ENCODE measurements at places on chromosomes 2 and 18.

DNA sequence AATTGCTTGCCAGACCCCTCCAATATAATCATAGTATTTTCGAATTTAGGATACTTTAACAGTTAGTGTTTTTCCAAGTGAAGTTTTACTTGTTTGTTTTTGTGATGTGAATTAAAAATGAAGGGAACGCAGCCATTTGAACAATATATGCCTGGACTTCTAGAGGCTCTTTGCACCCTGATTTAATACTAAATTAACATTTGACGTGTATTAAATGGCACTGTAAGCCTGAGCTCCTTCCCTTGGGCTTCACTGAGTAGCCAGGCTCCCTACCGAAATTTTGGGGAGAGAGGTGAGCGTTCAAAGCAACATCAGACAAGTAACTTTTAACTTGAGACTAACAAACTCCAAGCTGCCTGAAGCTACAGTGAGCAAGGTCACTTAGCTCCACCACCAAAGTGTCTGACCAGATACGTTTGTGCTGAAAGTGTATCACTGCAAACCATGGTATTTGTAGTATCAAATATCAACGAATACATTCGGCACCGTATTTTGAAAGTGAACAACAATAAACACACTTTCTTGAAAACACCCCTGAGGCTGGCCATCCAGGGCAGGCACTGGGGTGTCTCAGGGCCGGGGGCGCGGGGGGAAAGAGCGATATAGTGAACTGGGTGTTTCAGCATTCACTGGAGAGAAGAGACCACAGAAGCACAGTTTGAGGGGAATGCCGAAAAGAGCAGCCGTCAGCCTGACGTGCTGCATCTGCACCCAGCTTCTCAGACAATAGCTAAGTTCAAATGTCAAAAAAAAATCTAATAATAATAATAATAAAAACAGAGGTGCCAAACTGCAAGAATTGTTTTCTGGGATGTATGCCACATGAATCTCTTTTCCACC lies 7.7 kb upstream of the POU3F3 start:
- no peak for DNase-seq

- DNase-seq = no peak
Measured at GRCh38 chr18:51070545-51070944, 40.5 kb downstream of the SMAD4 start.

DNA sequence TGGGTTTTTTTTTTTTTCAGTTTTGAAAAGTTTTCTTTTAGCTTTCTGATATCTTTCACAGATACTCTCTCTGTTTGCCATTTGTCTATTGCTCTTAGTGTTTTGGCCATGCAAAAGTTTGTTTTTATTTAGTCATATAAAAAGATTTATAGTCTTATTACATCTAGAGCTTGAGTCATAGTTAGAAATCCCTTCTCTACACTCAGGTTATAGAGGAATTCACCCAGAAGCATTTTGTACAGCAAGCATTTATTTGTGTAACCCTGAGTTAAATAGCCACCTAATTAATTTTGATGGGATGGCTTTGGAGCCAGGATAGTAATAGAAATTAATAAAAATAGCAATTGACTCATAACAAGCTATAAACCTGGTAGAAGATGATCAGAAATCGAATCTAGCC lies 35.6 kb downstream of the ACTR2 start:
- DNase-seq = no peak

DNA sequence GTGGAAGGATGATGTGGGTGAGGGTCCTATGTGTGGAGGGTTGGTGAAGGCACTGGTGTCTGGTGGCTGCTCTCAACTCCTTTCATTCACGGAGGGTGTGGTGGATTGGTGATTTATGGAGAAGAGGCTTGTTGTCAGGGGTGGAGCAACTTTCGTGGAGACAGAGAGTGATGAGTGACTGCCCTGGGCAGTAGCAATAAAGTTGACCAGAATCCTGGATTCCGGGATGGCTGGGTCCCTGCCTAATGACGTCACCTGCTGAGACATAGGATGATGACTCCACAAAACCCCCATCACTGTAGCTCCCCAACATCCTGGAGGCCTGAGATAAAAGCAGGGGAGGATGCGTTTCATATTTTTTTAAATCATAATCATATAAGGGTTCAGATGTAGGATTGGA lies 193.0 kb downstream of the ACKR3 start:
- no peak for DNase-seq

DNA sequence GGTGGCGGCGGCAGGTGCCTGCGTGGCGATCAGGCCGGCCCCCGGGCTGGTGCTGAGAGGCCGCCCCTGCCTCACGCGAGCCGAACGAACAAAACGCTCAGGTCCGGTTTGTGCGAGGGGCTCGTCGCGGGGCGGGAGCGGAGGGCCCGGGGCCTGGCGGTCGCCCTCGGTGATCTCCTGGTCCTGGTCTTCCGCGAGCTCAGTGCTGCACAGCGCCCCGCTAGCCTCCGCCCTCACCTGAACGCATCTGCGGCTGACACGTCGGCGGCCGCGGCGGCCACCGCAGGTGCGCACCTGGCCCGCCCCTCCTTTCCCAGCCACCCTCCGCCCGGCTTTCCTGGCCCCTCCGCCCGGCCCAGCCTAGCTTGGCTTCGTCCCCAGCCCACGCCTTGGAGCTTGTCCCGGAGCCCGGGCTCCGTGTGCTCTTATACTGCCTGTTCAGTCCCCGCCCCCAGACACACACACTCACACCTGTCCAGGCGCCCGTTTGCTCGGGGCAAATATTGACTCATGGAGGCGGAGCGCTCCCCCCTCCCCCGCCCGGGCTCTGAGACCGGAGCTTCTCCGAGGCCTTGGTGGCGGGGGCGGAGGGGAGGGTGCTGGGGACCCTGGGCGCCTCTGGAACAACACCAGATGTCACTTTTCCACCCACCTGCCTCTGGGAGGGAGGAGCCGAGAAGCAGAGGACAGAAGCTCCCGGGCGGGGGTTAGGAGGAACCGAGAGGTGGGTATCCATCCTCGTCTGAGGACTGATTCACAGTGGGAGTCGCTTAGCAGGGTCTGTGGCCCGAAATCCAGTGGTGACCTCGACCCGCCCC lies 8.6 kb upstream of the CRYBA2 start:
- DNase-seq = no peak

DNA sequence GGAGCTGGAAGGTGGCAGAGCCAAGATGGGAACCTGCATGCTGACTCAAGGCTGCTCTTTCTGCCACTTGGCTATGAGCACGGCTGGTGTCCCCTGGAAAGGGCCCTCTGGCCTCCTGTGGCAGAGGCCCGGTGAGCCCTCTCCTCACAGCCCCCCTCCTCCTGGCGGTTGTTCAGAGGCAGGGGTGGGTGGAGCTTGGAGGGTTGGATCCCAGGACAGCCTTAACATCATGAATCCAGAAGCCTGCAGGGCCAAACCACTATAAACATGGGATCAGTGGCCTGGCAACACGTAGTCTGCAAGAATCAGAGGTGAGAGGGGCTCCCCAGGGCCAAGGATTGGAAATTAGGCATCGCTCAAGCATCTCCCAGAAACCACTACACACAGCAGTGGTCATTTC lies 48.5 kb upstream of the LOXHD1 start:
- DNase-seq = no peak

All from T-helper 1 cell (primary cell).